ENCODE measurements at places on chromosomes 2 and 18. TPM values are rescaled to one million over a fixed set of nuclear protein-coding genes. Genes with fewer than 3 reads are reported as not detected.

DNA sequence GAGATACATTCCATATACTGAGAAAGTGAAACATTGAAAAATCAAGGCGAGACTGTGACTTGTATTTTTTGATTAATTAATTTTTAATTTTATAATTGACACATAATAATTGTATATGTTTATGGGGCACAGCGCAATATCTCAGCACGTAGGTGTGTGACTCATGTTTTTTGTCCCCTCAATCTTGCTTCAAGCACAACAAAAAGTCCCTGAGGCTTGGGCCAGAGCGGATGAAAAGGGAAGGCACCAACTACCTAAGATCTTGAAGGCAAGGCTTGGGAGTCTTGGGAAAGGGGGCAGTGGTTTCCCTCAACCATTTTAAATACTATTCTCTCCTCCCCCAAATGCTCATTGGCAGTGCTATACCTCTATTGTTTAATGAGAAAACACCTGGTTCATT is 9.9 kb downstream of the SGPP2 start:
- DNase-seq, result no peak

DNA sequence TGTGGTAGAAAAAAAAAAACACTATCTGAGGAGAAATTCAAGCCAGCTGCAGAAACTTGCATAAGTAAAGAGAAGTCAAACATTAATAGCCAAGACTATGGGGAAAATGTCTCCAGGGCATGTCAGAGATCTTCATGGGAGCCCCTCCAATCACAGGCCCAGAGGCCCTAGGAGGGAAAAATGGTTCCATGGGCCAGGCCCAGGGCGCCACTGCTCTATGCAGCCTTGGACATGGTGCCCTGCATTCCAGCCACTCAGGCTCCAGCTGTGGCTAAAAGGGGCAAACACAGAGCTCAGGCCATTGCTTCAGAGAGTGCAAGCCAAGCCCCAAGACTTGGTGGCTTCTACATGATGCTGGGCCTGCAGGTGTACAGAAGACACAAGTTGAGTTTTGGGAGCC is 354.7 kb downstream of the NBAS start:
- DNase-seq, result no peak

PARD3B gene
- 28.3 TPM for total RNA-seq

ERBB4 gene
- total RNA-seq, result 0.70 TPM

GPR39 gene
- 22.1 TPM for total RNA-seq

GRCh38 chr2:181846399-181847197 is 44.9 kb upstream of the ITPRID2 start:
- DNase-seq, result no peak

DNA sequence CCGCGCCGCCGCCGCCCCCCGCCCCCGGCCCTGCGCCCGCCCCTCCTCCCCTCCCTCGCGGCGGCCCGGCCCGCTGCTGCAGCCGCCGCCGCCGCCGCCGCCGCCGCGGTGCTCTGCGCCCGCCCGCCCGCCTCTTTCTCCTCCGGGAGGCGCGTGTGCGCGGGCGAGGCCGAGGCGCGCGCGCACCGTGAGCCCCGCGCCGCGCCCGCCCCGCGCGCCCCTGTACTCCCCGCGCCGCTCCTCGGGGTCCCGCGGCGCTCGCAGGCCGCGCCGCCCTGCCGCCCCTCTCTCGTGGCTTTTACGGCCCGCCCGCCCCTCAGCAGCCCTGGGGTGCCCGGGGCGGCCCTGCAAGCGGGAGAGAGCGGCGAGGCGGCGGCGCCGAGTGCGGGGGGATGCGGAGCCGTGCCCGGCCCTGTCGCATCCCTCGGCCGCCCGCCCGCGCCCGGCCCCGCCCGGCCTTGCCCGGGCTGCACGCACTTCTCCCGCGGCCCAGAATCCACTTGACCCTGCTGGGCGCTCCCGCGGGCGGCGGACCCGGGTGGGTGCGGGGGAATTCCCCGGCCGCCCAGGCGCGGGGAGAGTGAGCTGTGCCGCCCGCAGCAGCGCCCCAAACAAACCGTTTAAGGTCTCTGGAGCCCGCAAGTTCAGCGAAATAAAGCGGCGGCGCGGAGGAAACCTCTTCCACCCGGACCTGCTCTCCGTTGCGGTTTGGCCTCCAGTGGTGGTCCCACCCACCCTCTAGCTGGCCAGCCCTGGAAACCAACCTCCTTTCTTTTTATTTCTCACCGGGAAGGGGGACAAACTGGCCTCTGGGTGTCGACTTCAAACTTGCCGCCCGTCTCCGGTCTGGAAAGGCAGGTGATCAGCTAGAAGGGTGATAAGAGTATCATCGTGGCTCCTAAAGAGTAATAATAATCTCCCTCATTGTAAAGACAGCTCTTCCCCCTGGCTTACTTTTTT is 37.4 kb downstream of the AFF3 start:
- no peak for DNase-seq

DNA sequence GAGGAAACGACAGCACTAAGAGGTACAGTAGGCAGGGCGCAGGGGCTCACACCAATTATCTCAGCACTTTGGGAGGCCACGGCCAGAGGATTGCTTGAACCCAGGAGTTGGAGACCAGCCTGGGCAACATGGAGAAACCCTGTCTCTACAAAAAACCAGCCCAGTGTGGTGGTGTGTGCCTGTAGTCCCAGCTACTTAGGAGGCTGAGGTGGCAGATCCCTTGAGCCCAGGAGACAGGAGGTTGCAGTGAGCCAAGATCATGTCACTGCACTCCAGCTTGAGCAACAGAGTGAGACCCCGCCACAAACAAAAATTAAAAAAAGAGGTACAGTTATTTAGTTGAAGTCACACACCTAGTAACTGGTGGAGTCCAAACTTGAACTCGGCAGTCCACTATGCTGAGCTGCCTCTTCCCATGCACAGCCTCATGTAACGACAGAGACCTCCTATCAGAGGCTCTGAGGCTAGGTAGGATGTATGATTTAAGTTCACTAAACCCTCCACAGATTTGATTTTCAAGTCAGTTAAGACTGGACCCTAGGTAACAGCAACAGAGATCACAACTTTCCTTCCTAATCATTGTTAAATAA is 8.7 kb downstream of the STK17B start:
- no peak for DNase-seq

KCNK3 gene
- 0.79 TPM for total RNA-seq

- DNase-seq, result peak; percentile 84
Observed at GRCh38 chr2:205885492-205886099, 200.4 kb downstream of the INO80D start.

DSG4 gene
- 0.12 TPM for total RNA-seq

SULT1C4 gene
- 1.2 TPM for total RNA-seq

DTNA gene
- 7.0 TPM for total RNA-seq

GRCh38 chr2:217383620-217384019 is 523.8 kb upstream of the TNP1 start:
- DNase-seq, result no peak

DNA sequence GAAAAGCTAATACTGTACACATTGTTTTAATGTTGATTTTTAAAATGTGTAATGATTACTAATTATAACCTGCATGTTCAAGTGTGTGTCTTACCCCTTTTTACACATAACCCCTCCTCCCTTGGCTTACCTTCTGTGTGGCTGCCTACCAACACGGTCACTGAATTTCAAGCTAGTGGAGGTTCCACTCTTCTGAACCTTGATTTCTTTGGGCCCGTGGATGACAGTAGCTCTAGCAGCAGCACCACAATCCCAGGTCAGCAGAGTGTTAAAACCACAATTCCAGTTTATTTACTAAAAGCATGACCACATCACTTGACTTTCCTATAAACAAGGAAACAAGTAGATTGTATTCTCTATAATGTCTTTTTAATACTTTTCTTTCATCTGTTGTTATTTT is 56.9 kb downstream of the AFTPH start:
- no peak for DNase-seq

GRCh38 chr2:5227062-5227699 is 465.0 kb upstream of the SOX11 start:
- no peak for DNase-seq

CTIF gene
- 14.8 TPM for total RNA-seq

- DNase-seq, result no peak
Observed at GRCh38 chr18:6449213-6449612, 34.5 kb upstream of the L3MBTL4 start.

GRCh38 chr2:3146772-3147650 is 230.6 kb downstream of the EIPR1 start:
- no peak for DNase-seq

- DNase-seq, result no peak
Observed at GRCh38 chr2:195706161-195706900, 49.3 kb downstream of the SLC39A10 start.

SPP2 gene
- total RNA-seq, result not detected

AGXT gene
- 3.0 TPM for total RNA-seq

CCDC102B gene
- 5.2 TPM for total RNA-seq

ITGA6 gene
- 218 TPM for total RNA-seq

GRCh38 chr2:217787160-217787877 is 215.5 kb downstream of the TNS1 start:
- DNase-seq, result no peak

TEKT4 gene
- not detected for total RNA-seq

- DNase-seq, result no peak
Observed at GRCh38 chr18:62258616-62259015, 66.5 kb upstream of the TNFRSF11A start.

DNA sequence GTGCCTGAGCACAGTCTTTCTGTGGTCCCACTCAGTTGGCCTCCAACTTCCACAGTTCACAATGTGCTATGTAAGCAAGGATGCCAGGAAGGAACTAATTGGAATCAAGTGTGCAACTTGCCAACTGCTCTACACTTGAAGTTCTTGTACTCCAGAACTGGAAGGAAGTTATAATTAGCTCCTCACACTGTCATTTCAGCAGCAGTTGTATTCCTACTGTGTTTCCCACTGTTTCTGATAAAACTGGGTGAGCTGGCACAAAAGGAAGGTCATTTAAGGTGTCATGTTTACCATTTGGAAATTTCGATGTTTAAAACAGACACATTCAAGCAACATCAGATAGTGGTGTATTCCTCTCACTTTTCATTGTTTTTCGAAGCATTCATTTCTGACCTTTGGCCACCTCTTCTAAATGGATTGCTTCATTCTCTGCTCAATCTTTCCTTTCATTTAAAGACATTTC is 84.2 kb downstream of the ANTXR1 start:
- no peak for DNase-seq

DNA sequence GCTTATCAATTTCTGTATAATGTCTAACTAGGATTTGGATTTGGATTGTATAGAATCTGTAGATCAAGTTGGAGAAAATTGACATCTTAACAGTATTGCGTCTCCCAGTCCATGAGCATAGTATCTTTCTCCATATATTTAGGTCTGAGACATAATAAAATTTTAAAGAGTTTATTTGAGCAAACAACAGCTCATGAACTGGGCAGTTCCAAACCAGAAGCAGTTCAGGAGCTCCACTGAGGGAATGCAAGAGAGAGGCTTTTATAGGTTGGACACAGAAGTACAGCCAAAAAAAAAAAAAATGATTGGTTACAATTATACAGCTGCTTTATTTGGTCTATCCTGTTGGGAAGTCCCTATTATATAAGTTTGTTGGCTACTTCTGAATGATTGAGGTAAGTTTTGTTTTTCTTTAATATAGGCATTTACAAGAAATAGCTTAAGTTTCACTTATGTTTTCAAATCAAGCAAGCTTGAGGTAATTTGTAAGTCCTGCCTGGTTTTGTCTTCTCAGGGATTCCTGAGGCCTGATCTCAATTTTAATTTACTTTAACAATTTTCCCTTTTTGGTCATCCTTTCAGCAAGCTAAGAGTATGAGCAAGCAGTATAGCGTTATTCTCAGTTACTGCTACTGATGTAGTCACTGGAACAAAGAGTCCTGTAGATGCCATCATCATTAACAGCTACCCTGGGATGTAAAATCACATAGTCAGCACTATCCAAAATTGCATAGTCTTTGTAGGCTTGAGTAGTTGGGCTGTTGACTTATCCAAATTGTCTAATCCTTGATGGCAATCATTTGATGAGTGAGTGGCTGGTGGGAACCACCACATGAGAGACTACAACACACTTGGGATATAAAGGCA is 27.5 kb upstream of the RUFY4 start:
- DNase-seq, result no peak

ZBTB7C gene
- total RNA-seq, result 52.1 TPM

FEV gene
- total RNA-seq, result 3.9 TPM

ADD2 gene
- total RNA-seq, result 0.21 TPM

DNA sequence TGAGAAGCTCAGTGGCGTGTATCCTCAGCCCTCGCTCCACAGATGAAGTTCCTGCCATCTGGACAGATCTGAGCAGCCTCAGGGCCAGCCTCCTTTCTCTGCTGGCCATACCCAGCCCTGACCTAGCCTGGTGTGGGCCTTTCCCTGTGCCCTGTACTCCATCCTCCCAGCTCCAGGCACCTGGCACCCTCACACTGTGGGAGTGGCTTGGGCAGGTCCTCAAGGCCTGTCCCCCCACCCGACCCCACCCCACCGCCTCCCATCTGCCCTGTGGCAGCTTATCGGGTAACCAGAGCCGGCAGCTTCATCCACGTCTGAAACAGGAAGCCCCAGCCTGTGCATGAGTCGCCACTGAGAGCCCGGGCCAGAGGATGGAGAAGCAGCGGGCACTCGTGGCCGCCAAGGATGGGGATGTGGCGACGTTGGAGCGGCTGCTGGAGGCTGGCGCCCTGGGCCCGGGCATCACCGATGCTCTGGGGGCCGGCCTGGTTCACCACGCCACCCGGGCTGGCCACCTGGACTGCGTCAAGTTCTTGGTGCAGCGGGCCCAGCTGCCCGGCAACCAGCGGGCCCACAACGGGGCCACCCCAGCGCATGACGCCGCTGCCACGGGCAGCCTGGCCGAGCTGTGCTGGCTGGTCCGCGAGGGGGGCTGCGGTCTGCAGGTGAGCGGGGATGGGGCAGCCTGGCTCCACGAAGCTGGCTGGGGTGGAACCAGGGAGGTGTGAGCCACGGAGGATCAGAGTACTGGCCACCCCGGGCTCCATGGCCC is at the start of gene ESPNL:
Gene ESPNL, plus strand, starts transcription at position 292 of the 772 bp plus-strand sequence. Its CDS starts 80 bp downstream, at position 372.
- no peak for DNase-seq

- no peak for DNase-seq
Observed at GRCh38 chr2:17334300-17334699, 183.9 kb downstream of the RAD51AP2 start.
